CD4-positive, alpha-beta T cell treated with Interleukin-6 for 4 hours (primary cell): ENCODE measurements at places on chromosomes 5 and 9.

GRCh38 chr9:128479262-128479661 lies 23.5 kb downstream of the ODF2 start:
- no peak for DNase-seq

- DNase-seq: no peak
Measured at GRCh38 chr9:37471942-37472684, 6.9 kb upstream of the ZBTB5 start.

- no peak for DNase-seq
Measured at GRCh38 chr5:124172389-124173003, 573.9 kb downstream of the ZNF608 start.

DNA sequence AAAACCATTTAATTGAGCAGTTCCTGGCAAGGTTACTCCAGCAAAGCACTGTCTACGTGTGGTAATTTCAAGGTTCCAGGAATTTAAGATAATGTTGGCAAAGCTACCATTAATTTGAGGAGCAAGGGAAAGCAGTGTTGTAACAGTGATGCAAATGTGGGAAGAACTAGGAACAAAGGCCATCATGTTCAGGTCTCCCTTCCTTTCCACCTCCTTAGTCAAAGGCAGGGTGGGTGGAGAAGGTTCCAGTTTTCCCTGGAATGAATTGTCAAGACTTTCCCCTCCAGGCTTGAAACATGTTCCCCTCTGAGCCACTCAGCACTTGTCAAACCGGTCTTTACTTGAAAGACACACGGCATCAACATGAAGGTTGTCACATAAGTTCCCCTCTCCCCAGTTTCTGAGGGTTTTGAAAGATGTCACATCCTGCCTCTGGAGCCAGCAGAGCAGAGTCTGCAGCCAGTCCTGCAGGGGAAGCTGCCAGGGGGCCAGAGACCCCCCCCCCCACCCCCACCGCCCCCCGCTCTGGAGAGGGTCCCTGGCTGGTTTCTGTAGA lies 226.0 kb downstream of the GAS1 start:
- DNase-seq: no peak
